OCI-LY7 (cell line): ENCODE measurements at places on chromosomes 11 and 22.

- no peak for DNase-seq
Measured at GRCh38 chr22:35777335-35777975, 59.8 kb downstream of the APOL5 start.

DNA sequence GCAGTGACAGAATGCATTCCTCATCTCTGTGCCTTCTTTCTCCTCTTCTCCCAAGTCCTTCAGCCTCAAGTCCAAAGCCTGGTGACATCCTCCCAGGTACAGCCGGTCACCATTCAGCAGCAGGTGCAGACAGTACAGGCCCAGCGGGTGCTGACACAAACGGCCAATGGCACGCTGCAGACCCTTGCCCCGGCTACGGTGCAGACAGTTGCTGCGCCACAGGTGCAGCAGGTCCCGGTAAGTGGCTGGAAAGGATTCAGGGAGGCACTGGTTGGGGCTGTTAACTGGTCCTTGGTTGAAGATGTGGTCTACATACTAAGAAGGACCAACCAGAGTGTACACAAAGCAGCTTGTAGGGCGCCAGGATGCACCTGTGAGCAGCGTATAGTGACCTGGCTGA lies 35.7 kb downstream of the SREBF2 start:
- DNase-seq = no peak

DNA sequence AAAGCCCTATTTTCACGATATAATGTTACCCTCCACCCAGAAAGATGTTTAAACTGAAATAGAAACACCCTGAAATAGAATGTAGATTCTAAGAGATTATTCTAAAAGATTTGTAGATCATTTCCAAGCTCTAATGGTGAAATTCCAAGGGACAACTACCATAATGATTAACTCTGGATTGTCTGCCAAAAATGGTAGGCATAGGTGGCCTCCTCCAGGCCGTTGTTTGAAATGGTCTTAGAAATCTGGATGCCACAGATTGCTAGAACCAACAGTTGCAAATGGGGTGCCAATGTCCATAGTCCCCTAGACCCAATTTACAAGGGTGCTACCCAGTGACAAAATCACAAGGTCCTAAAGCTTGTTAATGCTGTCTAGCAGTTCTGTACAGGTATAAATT lies 6.7 kb upstream of the SLC6A5 start:
- no peak for DNase-seq

DNA sequence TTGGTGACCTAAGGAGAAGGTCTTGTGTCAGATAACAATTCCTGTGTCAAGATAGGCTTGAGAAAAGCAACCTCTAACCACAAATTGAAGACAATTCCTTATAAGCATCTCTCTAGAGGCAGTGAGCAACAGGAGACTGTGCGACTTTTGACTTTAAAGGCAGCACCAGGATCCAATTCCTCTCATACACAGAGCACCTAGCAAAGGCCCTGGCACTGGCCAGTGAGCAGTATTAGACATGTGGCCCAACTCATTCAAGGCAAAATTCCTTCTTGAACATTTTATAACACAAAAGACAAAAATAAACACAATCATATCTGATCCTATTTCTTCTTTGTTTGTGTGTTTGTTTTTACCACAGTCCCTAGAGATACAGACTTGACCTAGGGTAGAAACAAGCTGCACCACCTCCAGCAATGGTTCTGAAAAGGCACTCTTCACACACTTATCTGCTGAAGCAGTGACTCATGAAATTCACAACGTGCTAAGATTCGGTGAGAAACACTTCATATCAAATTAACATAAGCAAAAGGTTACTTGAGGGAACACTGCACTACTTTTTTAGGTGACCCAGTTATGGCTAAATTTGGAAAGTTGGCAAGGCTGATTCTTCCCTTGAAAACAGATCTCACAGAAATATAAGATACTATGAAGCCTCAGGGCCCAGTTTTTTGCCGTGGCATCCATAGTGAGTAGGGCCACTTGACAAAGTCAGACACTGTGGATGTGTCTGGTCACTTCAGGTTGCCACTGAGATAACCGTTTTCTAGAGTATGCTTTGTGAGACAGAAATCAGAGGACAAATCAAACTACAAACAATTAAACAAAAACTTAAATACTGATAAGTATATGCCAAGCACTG lies 1018.9 kb downstream of the DLG2 start:
- DNase-seq = no peak

DNA sequence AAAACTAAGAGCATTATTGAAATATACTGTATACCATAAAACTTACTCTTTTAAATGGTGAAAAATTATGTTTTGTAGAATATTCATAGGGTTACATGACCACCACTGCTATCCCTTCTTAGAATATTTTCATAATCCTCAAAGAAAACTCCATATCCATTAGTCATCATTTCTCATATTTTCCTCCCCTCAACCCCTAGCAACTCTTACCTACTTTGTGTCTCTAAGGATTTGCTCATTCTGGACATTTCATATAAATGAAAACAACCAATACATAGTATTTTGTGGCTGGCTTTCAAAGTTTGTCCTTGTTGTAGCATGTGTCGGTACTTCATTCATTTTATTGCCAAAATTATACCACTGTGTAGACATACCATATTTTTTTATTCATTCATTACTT lies 863.8 kb downstream of the KCNA4 start:
- DNase-seq = no peak

GRCh38 chr11:23540101-23540561 lies 679.9 kb upstream of the CCDC179 start:
- peak; percentile 33 for DNase-seq

GRCh38 chr22:48754611-48755058 lies 1073.0 kb downstream of the BRD1 start:
- no peak for DNase-seq

- peak; percentile 68 for DNase-seq
Measured at GRCh38 chr22:24155627-24156140, 25.6 kb upstream of the SUSD2 start.

DNA sequence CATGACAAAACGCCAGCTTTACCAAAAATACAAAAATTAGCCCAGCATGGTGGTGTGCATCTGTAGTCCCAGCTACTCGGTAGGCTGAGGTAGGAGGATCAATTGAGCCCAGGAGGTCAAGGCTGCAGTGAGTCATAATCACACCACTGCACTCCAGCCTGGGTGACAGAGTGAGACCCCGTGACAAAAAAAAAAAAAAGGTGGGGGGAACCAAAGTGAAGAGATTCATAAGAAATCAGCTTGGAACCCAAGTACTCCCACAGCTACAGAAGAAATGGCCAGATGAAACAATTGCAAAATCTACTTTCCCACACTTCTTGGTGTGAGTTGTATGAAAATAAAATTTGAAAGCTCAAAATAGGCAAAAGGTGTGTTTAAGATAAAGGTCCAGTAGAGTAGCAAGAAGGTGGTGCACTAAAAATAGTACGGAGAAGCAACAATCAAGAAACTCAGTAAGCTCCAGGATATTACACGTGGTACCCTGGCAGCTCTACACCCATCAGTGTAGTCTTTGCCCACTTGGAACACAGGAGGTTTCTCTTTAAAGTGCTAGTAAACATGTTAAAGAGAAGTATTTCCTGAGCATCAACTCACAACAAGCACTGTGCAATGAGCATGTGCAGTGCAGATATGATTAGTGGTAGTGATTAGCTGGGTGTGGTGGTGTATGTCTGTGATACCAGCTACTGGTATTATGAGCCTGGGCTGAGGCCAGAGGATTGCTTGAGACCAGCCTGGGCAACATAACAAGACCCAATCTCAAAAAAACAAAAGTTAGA lies 5.3 kb downstream of the HARBI1 start:
- DNase-seq = no peak

DNA sequence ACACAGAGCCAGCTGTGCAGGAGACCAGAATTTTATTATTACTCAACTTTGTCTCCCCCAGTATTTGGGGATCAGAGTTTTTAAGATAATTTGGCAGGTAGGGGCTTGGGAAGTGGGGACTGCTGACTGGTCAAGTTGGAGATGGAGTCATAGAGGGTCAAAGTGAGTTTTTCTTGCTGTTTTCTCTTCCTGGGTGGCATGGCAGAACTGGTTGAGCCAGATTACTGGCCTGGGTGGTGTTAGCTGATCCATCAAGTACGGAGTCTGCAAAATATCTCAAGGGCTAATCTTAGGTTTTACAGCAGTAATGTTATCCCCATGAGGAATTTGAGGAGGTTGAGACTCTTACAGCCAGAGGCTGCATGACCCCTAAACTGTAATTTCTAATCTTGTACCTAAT lies 153.5 kb downstream of the OR4C45 start:
- no peak for DNase-seq

- DNase-seq = no peak
Measured at GRCh38 chr11:94938095-94939055, 35.0 kb downstream of the CWC15 start.

GRCh38 chr22:50671641-50672040 lies 982 bp upstream of the SHANK3 start:
- DNase-seq = no peak

GRCh38 chr11:20227631-20228030 lies 67.4 kb upstream of the DBX1 start:
- no peak for DNase-seq

DNA sequence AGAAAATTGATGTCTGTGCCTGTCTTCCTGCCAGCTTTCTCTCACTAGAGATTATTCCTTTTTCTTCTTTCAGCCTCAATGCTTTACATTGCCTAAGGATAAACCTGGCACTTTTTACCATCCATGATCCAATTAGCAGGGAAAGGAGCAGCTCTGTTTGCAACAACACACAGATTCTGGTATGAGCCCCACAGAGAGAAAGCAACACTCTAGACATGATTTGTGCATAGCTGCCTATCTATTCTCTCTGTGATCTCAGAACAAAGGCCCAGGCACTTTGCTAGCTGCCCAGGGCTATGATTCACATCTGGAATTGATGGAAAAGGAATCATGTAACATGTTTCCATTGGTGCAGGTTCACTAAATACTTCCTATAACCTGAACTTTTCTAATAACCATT lies 685.0 kb downstream of the ETS1 start:
- no peak for DNase-seq

GRCh38 chr22:23219822-23220484 lies 39.6 kb downstream of the BCR start:
- DNase-seq = peak; percentile 91

DNA sequence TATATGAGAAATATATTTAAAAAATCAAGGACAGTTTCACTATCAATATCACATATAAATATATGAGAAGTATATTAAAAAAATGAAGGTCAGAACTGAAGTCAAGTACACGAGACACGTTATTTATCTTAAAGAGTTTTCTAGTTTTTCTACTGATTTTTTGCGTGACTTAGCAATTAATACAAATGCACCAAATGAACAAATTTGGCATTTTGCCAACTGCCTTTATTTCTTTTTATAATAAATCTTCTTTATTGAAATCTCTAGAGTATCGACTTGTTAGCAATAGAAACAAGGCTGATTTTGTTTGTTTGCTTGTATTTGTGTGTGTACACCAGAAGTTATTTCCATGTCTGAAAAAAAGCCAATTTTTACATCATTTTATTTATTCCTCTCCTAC lies 1684.7 kb upstream of the RAG2 start:
- DNase-seq = no peak

GRCh38 chr11:120027546-120028180 lies 110.2 kb downstream of the TRIM29 start:
- DNase-seq = no peak

GRCh38 chr11:8963569-8964323 lies 496 bp downstream of the TMEM9B start:
- peak; percentile 78 for DNase-seq

DNA sequence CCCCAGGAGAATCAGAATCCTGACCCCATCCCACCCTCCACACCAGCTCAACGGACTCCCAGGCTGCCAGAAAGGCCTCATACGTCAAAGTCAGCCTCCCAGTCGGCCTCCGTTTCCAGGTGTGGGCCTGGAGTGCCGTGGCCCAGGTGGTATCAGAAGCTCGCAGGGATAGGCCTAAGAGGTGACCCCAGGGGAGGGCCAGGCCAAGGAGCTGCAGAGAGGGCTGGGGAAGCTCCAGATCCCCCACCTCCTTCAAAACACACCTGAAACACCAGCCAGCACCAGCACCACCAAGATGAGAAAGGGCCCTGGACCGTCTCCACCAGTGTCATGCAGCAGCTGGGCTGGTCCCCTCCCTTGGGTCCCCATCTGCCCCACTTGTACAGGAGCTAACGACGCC lies 20.3 kb downstream of the ASCL2 start:
- DNase-seq = no peak

GRCh38 chr11:117627259-117627658 lies 169.8 kb downstream of the DSCAML1 start:
- no peak for DNase-seq

DNA sequence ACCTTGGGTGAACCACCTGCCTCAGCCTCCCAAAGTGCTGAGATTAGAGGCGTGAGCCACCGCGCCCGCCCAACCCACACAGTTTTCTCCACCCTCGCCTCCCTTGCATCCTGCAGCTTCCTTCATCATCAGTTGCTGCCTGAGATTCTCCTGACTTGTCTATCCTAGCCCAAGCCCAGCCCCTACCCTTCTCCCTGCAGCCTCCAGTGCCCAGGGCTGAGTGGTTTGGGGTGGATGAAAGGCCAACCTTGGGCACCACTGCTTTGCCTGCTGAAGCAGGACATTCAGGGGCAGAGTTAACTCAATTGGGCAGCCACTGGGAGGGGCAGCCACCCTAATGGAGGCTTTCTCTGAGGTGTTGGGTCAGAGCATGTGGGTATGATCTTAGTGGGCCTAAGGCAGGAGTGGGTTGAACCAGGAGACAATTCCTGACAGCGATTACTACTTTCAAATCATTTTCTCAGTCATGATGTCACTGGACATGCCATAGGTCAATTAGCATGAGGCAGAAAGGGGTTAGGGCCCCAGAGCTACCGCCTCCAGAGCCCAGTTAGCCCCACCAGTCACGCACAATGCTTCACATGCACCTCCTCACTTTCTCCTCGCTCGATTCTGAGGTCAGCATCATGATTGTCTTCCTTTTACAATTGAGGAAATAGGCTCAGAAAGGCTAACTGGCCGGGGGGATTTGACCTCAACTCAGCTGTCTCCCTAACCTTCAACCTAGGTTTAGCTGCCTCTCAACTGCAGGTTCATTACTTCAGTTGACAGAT lies 1.0 kb upstream of the FKBP2 start:
- DNase-seq = peak; percentile 77

GRCh38 chr11:47111318-47111804 lies 65.3 kb downstream of the ARFGAP2 start:
- peak; percentile 98 for DNase-seq

GRCh38 chr11:841981-842369 lies 354 bp downstream of the POLR2L start:
- DNase-seq = no peak

- peak; percentile 20 for DNase-seq
Measured at GRCh38 chr11:66956689-66957290, 1.4 kb downstream of the PC start.

GRCh38 chr22:32573991-32574390 lies 99.4 kb downstream of the FBXO7 start:
- DNase-seq = no peak
